ENCODE measurements at places on chromosomes 6 and 20.

DNA sequence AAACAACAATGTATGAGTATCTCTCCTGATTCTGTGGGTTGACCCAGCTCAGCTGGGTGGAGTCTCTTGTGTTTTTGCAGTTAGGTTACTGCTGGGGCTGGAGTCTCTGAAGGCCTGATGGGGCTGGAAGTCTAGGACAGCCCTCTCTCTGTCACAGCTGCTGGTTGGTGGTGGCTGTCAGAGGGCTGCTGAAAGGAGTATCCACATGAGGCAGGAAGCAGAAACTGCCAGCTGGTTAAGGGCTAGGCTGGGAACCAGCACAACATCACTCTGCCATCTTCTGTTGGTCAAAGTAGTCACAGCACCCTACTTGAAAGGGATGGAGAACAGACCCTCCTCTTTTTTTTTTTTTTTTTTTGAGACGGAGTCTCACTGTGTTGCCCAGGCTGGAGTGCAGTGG, 10.0 kb upstream of the PACSIN1 start:
- DNase-seq = no peak

- no peak for DNase-seq
Measured at GRCh38 chr6:25401711-25402110, 122.5 kb downstream of the CARMIL1 start.

- no peak for DNase-seq
Measured at GRCh38 chr20:48794360-48794759, 33.4 kb downstream of the PREX1 start.

DNA sequence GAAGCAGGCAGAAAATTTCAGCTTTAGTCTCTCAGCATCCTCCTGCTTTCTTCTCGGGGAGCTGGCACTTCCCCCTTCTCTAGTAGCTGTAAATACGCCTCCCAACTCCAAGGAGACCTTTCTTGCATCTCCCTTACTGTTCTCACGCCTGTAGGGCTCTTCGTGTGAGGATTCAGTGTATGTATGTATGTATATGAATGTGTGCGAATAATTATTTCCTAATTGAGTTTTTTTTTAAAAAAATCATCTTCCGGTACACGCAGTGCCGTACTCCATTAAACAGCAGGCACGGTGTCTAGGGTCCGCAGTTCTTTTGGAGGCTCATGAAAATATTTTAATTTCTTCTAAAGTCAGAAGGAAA, 85.4 kb downstream of the HFE start:
- no peak for DNase-seq

- DNase-seq = no peak
Measured at GRCh38 chr6:85574932-85575598, 18.6 kb downstream of the SNX14 start.

GRCh38 chr20:53578492-53579222, 15.0 kb downstream of the ZNF217 start:
- peak; percentile 81 for DNase-seq

GRCh38 chr6:157830354-157831017, 7.4 kb downstream of the SNX9 start:
- no peak for DNase-seq

DNA sequence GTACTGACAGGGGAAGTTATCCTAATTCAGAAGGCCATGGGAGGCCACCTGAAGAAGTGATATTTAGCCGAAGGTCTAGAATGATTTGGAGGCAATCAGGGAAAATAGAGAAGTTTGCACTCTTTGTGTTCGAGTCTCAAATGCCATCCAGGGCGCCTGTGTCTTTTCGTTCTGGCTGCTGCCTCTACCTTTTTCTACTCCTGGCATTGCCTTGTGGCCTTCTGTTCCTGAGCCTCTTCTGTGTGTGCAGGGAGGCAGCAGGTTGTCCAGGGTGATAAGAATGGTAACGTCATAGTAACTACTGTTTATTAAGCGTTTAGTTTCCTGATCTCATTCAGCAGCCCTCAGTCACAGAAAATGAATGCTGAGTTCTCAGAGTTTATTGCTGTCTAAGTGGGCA, 252.1 kb downstream of the FARS2 start:
- DNase-seq = no peak

DNA sequence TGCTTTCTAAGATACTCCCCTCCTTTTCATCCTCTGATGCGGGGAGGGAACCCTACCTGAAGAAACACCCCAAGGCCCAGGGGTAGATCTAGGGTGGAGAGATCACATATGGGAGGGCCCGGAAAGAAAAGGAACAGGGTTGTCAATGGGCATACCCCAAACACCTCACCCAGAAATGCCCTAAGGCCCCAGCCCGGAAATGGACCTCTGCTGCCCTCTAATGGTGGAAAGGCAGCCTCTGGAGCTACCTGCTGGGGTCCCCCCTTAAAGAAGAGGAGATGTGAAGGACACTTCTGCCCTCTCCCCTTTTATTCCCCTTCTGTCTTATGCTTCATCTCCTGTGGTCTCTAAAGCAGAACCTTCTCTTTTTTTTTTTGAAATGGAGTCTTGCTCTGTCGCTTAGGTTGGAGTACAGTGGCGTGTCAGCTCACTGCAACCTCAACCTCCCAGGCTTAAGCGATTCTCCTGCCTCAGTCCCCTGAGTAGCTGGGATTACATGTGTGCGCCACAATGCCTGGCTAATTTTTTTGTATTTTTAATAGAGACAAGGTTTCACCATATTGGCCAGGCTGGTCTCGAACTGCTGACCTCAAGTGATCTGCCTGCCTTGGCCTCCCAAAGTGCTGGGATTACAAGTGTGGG, 458 bp upstream of the ARMC12 start:
- DNase-seq = peak; percentile 87

- DNase-seq = no peak
Measured at GRCh38 chr20:1489325-1489724, 1.9 kb downstream of the SIRPB2 start.

- no peak for DNase-seq
Measured at GRCh38 chr6:164690241-164690640, 619.2 kb downstream of the C6orf118 start.

GRCh38 chr6:34447910-34448309, 18.0 kb upstream of the PACSIN1 start:
- no peak for DNase-seq

- DNase-seq = peak; percentile 90
Measured at GRCh38 chr20:33812152-33812849, 1.2 kb downstream of the CHMP4B start.

GRCh38 chr6:135176464-135176863, 4.6 kb upstream of the MYB start:
- no peak for DNase-seq

DNA sequence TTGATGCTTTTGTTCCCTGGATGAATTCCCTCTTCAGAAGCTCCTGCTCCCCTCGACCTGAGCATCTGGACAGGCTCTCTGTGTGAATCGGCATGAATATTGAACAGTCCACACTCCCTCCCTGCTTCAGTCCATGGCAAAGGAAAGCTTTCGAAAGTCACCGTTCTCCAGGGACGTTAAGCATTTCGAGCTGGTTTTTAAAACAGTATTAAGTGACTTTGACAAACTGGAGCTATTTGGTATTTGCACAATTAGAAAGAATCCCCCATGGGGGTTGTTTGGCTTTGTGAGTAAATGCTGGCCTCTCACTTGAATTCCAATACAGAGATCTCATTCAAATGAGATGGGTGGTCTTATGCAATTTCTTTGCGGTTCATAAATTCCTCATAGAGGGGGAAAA, 85.3 kb upstream of the TIAM2 start:
- DNase-seq = no peak

DNA sequence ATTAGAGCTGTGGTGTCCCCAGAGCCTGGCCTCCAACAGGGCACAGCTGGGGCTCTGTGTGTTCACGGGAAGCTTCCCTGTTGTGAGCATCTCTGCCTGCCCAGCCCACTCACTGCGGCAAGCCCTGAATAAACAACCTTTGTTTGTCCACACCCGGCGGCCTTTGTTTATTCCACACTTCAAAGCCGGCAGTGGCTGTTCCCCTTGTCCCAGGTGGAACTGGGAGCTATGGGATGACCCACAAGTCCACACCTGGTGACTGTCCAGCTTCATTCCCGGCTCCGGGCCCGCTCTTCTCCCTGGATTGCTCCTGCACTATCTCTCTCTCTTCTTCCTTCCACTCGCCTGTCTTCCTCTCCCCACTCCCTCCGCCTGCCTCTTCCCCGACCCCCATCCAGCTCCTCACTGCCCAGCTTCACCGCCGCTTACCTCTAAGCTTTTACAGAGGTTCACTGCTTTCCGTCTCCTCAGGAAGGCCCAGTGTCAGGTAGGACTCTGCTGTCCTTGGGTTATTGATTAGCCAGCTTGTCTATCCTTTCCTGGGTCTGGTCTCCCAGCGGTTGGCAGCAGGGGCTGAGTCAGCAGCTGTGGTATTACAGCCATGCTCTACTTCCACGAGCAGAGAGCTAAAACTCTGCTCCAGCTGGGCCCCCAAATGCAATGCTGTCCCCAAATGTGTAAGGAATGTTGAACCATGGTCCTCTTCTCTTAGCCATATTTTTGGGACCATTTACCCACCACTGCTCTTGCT, 17.8 kb downstream of the DACT2 start:
- DNase-seq = peak; percentile 49

DNA sequence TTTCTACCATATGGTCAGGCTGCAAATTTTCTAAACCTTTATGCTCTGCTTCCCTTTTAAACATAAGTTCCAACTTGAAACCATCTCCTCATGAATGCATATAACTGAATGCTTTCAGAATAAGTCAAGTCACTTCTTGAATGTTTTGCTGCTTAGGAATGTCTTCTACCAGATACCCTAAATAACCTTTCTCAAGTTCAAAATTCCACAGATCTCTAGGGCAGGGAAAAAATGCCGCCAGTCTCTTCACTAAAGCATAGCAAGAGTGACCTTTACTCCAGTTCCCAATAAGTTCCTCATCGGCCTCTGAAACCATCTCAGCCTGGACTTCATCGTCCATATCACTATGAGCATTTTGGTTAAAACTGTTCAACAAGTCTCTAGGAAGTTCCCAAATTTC, 1011.2 kb upstream of the CITED2 start:
- no peak for DNase-seq

DNA sequence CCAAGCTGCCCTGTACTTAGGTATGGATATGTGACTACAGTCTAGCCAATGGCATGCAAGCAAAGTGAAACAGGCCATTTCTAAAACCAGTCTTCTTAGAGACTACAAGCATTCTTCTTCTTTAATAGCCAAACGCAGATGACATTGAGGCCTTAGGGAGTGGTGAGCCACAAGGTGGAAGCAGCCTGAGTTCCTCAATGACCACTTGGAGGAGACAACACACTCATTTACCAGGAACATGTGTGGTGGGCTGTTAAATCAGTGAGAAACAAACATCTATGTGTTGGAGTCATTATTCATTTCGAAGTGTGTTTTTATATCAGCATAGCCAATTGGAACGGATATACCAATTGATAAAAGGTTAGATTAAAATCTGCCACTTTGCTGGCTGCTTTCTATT, 122.0 kb downstream of the GFRAL start:
- no peak for DNase-seq

DNA sequence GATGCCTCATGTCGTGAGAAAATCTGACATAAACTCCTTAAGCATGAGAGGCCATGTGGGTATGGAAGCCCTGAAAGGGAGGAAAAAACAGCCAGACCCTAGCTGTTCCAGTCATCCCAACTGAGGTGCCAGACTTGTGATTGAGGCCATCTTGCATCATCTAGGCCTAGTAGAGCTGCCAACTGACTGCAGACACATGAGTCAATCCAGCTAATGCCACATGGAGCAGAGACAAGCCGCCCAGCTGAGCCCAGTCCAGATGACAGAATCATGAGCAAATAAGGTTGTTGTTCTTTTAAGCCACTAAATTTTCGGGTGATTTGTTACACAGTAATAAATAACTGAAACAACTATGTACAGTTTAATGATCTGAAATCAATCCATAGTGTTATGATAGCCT, 680.9 kb downstream of the MAFB start:
- no peak for DNase-seq

DNA sequence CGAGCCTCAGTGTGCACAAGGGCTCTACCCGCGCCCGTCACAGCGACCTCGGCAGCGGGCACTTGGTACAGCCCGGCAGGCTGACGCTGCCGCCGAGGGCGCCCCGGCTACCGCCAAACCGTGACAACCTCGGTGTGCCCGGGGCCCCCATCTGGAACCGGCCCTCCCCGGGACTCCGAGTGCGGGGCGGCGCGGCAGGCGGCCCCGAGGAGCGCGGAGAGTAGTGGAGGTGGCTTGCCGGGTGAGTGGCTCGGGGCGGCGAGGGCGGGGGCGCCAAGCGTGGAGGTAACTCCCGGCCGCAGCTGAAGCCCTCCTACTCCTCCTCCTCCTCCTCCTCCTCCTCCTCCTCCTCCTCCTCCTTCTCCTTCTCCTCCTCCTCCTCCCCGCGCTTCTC, at the start of gene ISM1:
Gene ISM1 (plus strand): TSS at position 371 of the 394 bp plus-strand sequence. CDS start 503 bp downstream, outside the sequence.
- DNase-seq = no peak

DNA sequence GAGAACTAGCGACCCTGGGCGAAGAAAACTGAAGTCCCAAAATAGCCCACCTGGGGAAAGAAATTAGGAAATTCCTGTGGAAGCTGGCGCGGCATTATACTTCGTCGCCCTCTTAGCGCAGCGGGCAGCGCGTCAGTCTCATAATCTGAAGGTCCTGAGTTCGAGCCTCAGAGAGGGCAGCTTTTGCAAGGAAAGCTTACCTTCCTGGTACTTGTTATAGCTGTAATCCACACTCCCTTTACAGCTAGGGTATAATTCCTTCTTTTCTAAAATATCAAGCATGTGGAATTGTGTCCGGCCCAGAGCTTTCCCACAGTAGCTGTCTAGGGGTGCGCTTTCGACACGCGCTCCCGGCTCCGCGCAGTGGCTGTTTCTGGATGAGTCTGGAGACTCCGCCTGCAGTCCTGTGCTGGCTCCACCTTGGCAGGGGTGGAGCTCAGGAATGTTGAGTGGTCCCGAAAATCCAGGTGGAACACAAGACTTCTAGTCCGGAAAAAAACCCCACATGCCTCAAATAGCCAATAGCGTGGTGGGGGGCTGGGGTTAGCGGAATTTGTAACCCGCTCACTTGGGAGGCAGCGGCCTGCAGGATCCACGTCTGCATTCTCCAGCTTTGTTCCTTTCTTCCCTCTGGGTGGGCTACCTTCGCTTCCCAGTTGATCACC, 83.7 kb upstream of the ZNF322 start:
- no peak for DNase-seq

All from ascending aorta (tissue), 2 donors.